B cell (primary cell): ENCODE measurements at places on chromosomes 16 and 17. TPM values are rescaled to one million over a fixed set of nuclear protein-coding genes. Genes with fewer than 3 reads are reported as not detected.

DNA sequence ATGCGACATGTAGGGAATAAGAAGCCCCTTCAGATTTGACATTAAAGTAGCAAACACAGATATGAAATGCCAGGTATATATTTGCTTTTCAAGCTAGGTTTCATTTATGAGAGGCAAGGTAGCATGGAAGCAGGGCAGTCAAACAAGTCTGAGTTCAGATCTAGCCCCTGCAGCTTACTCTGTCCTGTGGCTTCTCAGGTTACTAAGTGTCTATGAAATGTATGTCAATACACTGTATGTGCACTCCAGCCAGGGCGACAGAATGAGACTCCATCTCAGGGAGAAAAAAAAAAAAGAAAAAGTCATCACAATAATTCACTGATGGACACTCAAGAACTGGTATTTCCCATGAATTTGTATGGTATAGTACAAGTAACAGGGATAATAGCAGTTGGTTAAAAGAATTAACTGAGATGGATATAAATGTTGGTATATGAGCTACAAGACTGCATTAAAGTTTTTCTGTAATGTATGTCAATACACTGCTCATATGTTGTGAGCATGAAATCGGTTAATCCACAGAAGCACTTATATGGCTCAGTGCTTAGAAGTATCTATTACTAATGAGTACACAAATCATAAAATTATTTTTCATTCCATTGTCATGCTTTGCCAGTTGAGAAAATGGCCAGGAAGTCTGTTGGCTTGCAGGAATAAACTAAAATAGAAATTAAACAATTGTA is 2.9 kb upstream of the WSB1 start:
- DNase-seq = no peak

Gene ADAD2
- total RNA-seq = 0.29 TPM in 1 of 2 replicates, not detected in the other

- peak; percentile 45 for DNase-seq
Observed at GRCh38 chr16:4316108-4316863, 419 bp downstream of the GLIS2 start.

DNA sequence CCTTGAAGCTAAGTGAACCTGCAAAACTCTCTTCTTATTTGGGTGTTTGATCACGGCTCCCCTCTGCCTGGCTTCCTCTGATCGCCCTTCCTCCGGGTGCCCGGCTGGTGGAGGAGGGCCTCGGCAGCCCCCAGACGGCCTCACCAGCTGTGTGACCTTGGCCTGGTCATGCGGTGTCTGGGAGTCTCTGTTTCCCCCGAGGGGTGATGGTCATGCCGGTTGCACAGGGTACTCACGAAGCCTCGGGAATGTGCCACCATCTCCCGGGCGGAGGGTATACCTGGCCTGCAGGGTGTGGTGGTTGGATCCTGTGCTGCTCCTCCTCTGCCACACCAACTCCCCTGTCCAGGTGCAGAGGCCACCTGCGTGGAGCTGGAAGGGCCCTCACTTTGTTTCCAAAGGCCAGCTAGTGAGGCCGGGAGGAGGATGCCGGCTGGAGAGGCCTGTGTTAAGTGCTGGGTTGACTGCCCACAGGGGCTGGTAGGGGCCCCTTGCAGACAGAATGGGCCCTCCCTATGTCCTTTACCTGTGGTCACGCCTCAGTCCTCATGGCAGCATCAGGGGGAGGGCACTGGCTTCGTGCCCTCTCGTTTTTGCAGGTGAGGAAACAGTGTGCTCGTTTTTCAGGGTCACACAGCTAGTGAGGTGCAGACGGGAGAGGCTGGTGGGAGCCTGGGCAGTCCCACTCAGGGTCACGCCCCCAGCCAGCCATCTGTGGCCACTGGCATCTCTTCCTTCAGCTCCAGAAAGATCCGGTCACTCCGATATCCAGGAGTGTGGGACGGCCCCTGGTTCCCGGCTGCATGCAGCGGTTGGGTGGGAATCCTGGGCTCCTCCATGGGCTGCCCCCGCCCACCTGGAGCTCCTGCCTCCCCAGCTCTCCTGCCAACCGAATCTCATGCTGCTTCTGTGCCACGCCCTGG is 148.5 kb upstream of the GSE1 start:
- DNase-seq = no peak

Gene OTOA
- 0.07 and 0.39 TPM in 2 replicates for total RNA-seq

GRCh38 chr16:85707528-85708095 is 18.9 kb upstream of the GINS2 start:
- no peak for DNase-seq

DNA sequence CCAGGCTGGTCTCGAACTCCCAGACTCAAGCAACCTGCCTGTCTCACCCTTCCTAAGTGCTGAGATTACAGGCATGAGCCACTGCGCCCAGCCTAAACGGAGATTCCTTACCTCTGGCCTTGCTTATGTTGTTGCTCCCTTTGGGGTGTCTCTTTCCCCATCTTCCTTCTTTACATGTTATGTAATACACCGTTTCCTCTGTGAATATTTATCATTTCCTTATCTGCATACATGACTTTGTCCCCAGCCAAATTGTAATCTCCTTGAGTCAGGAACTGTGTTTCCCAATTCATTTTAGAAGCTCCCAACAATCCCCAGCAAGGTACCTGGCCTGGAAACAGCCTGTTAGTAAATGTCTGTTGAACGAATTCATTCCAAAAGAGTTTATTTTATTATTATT is 15.7 kb downstream of the COPZ2 start:
- DNase-seq = no peak

Gene CHD9NB
- total RNA-seq = not detected in 2 replicates

DNA sequence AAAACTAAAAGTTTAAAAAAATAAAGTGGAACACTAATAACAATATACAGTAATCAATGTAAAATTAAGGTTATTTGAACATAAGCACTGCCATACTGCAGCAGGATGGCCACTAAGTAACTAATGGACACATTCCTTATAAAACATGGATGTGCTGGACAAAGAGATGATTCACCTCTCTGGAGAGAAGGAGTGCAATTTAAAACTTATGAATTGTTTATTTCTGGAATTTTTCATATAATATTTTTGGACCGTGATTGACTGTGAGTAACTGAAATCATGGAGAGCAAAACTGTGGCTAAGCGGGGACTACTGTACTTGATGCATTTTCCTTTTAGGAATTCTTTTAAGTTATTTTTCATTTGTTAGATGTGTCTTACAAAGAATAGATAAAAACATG is 21.8 kb downstream of the CBFB start:
- DNase-seq = no peak

Gene SLC2A4
- not detected in 2 replicates for total RNA-seq

GRCh38 chr16:67546761-67547422 is 15.4 kb upstream of the CTCF start:
- DNase-seq = peak; percentile 87

DNA sequence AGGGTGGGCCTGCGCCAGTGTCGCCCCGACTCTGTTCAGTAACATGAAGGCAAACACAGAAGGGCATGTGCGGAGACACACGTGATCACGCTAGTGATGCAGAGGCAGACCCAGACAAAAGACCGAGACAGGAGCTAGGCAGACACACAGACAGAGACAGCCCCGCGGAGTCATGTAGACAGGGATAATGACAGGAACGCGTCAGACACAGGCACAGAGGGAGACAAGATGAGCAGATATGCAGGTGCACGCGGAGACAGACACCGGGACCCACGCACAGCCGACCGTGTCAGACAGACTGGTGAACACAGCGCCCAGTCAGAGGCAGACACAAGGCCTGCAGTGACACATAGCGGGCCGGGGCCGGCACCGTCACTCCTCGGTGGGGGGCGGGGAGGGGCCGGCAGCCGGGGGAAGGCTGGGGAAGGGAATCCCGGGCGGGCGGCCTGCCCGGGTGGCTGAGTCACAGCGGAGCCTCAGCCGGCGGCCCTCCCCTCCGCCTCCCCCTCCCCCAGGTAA is 7.4 kb downstream of the KDM6B start:
- DNase-seq = peak; percentile 95
